ENCODE measurements at places on chromosomes 3 and 15.

GRCh38 chr3:185040425-185040824 lies 112.4 kb downstream of the C3orf70 start:
- DNase-seq, result no peak

- DNase-seq, result no peak
Observed at GRCh38 chr3:84738086-84738485, 220.7 kb upstream of the CADM2 start.

DNA sequence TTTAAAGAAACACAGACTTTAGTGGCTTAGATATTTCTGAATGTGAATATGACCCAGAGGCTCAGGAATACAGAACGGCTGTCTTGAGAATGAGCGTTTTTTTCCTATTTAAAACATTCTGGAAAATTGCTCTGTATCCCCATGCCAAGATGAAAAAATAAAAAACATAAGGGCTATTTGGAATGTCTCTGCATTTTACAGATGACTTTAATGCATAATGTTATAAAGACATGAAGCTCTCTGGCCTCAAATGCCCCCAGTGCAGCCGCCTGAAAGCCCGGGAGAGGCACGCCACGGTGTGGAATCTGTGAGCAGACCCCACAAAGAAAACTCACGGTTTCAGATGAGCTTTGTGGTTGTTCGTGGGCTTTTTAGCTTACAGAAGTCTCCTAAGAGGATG lies 322.5 kb upstream of the ICE2 start:
- DNase-seq, result no peak

GRCh38 chr15:74398183-74398582 lies 30.7 kb upstream of the CYP11A1 start:
- DNase-seq, result no peak

DNA sequence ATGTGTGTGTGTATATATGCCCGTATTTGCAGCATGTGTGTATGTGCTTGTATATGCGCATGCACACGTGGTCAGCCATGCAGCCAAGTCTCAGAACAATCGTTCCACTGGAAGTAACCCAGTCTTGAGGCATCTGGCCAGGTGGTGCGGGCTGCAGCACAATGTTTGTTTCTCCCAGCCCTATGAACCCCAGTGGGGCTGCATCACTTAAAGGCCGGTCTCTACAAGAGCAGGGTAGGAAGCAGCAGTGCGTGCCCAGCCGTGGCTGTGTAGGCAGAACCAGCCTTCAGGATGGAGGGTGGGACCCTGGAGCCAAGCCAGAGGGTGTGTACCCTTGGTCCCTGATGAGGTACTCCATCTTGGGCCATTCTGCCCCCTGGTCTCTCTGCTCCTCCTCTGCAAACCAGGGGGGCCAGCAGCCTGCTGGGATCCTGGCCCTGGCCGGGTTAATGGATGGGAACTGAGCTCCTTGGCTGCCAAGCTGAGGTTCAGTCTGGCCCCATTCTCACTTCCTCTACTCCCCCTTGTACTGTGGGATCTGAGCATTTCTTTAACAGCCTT lies 11.8 kb downstream of the KLF13 start:
- DNase-seq, result no peak

DNA sequence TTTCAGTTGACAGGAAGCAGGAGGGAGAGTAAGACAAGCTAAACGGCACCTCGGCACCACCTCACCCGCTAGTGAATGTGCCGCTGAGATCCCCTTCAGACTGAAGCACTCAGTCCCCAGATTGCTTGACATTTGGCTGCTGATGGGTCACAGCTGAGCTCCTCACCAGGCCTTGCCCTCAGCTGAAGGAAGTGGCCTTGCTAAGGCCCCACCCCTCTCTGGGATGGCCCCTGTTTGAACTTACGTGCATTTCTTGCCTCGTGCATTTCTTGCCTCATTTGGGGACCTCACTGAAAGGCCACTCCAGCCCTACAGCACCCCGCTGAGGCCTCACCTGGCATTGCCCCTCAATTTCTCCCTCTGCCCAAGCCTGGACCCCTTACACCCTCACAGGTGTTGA lies 39.8 kb downstream of the EOGT start:
- no peak for DNase-seq

DNA sequence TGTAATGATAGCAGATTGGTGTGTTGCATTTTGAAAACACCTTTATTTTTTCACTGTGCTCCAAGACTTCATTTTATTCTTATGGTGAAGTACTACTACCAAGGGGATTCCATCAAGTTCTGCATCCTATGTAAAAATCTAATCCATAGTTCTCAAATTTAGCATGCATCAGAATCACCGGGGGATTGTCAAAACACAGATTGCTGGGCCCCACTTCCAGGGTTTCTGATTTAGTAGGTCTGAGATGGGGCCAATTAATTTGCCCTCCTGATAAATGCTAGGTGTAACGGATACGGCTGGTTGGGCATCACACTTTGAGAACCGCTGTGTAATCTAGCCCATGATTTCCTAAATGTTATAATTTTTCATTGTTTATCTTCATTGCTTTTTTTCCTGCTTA lies 692 bp downstream of the ZWILCH start:
- DNase-seq, result peak; percentile 13

GRCh38 chr3:195114786-195115599 lies 156.0 kb downstream of the XXYLT1 start:
- no peak for DNase-seq

DNA sequence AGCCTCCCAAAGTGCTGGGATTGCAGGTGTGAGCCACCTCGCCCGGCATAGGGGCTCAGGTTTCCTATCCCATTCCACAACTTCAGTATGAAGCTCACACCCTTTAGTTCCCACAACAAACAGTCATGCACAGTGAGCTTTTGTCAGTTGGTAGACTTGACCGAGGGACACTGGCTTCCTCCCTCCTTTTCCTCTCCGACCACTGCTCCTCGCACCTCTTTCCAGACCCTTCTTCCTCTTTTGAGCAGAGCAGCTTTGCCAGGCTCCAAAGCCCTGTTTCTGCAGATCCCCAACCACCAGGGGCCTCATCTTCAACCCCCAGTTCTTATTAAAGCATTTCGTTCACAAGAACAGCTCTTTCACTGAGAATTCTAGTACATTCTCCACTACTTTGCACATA lies 12.7 kb upstream of the CILP start:
- no peak for DNase-seq

DNA sequence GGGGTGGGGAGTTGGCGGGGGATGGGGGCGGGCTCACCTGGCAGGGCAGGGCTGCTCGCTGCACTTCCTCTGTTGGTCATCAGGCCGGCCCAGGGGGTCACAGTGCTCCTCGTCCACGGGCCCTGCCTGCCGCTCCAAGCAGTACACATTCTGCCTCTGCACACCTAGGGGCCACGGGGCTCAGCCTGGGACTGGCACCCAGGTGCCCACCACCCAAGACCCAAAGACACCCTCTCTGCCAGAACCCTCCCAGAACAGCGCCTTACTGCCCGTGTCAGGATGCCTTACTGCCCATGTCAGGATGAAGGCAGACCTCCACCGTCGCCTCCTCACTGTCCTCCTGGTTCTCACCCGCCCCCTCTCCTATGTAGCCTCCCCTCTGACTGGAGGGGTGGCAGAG lies 43.2 kb downstream of the ADAMTS7 start:
- no peak for DNase-seq

DNA sequence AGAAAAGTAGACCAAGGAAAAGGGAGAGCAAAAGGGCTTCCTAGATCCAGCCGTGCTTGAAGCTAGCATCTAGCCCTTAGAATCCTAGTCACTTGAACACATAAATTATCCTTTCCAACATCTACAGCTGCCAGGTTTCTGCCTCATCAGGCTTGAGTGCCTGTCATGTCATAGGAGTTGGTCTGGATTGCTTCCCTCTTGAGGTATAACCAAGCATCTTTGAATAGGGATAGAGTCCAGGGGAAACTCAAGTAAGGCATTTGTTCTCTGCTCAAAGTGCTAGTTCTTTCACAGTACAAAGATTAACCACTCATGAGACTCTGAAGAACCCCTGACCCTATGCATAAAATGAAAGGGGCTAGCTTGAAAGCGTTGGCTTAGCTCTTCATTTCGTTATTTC lies 72.3 kb downstream of the SLCO3A1 start:
- no peak for DNase-seq

DNA sequence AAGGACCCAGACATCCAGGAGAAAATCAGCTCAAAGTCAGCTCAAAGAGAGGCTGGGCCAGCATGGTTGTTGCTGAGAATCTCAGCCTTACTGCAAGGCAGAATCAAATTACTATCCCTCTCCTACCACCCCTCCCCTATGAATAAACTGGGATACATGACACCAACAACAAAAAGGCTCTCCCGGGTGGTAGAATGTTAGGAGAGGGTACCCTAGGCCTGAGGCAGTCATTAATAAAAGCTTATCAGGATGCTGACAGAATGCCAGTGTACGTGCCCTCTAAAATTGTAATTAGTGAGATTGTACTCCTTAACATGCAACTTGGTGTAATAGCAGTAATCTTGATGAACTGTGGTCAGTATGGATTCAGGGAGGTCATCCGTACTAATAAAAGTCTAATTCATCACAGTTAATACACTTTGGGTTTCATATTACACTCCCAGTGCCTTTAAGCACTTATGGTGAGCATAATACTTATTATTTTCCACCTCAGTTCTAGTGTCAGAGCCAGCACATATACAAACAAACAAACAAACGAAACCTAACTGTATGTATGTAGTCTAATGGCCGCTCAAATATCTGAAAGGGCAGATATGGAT lies 76.5 kb downstream of the B3GALNT1 start:
- no peak for DNase-seq

DNA sequence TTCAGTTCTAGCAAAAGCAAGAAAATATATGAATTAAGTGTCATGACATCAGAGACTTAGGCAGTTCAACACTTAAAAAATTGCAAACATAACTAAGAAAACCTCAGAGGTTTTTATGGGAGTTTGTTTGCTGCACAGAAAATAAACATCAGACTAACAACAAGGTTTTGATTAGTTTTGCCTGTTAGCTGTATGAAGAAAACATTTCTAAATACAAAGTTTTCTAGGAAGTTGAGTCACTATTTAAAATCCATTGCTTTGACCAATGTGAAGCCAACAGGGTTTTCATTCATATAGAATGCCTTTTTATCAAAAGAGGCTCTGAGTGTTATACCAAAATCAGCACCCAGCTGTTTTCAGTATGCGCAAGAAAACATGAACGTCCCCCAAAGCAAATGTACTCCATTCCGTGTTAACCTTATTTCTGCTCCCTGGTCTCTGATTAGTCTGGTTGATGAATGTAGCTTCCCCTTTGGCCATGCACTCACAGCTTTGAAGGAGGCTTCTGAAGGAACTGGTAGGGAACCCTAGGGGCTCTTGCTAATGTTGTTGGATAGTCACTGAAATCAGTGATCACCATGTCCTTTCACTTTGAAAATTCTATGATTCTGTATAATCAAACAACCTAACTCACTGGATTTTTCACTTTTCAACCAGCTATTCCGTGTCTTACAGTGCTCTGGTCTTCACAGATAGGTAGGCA lies 89.6 kb upstream of the TSEN2 start:
- DNase-seq, result no peak

- DNase-seq, result no peak
Observed at GRCh38 chr3:41363830-41364523, 164.7 kb downstream of the CTNNB1 start.

- no peak for DNase-seq
Observed at GRCh38 chr3:66803721-66804695, 194.1 kb upstream of the KBTBD8 start.

Data from left renal cortex interstitium (tissue), 4 donors.